ENCODE measurements at places on chromosomes 1 and 21.

- no peak for DNase-seq
Observed at GRCh38 chr1:39593386-39593785, 16.8 kb upstream of the PABPC4 start.

GRCh38 chr1:25145775-25146393, 86.4 kb downstream of the SYF2 start:
- DNase-seq: no peak

- no peak for DNase-seq
Observed at GRCh38 chr1:231600458-231600976, 26.1 kb upstream of the DISC1 start.

- DNase-seq: no peak
Observed at GRCh38 chr1:183323849-183324683, 94.1 kb downstream of the NMNAT2 start.

DNA sequence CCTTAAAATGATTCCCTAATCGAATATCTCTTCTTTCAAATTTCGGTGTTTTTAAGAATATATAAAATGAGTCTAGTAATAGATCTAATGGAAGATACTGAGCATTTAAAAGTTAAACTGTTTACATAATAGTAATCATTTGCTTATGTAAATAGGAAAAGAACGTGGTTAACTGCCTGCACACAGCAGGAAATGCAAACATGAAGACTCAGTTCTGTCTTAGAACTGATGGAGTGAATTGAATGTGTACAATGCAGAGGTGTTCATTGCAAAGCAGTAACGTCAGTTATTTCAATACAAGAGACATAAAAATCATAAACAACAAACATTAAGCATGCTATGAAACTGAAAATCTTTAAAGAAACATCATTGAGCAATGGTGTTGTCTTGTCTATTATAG, 359.4 kb upstream of the ADAMTS5 start:
- DNase-seq: no peak

DNA sequence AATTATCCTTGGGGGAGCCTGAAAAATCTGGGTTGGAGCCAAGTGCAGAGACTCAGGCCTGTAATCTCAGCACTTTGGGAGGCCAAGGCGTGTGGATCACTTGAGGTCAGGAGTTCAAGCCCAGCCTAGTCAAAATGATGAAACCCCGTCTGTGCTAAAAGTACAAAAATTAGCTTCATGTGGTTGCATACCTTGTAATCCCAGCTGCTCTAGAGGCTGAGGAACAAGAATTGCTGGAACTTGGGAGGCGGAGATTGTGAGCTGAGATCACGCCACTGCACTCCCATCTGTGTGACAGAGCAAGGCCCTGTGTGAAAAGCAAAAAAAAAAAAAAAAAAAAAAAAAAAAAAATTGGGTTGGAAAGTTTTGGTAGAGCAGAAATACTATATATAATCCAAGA, 1563.6 kb upstream of the PRMT6 start:
- DNase-seq: no peak
